Activated naive CD4-positive, alpha-beta T cell treated with anti-CD3 and anti-CD28 coated beads, Interleukin-2, amount 50 U/mL, for 72 hours (primary cell): ENCODE measurements at places on chromosomes 4 and X.

DNA sequence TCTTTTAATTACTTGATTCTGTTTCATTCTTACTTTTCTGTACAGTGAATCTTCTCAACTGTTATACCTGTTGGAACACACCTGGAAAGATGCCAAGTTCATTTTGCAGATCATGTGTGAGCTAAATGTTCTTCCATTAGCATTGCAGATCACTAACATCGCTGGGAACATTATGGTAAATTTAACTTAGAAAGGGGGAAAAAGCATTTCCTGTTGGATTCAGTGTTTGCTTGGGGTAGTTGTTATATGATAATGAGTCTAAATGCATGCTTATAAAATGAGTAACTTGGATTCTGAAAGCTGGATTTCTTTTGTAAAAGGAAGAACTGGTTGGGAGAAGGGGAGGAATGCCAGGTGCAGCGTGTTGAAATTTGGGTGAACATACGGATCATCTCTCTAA, 47.6 kb downstream of the POLA1 start:
- DNase-seq: no peak

DNA sequence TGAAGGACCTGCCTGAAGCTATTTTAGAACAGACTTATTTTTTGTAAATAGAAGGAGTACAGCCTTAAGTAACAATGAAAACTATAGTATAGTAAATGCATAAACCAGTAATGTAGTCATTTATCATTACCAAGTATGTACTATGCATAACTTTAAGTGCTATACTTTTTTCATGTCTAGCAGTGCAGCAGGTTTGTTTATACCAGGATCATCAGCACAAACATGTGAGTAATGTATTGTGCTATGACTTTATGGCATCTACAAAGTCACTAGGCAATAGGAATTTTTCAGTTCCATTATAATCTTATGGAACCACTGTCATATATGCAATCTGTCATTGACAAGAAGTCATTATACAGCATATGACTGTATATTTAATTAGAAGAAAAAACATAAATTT, 3.4 kb upstream of the ODAPH start:
- no peak for DNase-seq

GRCh38 chr4:90184560-90184959, 57.4 kb downstream of the CCSER1 start:
- DNase-seq: no peak

DNA sequence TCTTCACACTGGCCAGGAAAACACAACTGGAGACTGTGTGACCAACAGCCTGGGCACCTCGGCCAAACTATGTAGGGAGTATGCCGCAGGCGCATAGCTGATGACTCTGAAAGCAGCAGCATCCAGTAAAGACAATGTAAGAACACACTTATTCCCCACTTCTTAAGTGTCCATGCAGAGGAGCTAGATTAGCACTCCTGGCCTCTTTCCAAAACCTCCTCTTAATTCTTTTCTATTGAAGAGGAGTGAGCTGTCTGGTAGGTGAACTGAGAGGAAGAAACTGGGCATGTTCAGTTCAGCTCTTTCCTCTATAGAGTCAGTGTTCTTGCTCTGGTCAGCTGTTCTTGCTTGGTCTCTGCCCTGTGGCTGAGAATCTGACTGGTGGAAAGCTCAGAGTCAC, 21.1 kb downstream of the NMU start:
- no peak for DNase-seq

GRCh38 chr4:34412233-34412632, 1832.1 kb downstream of the ARAP2 start:
- DNase-seq: no peak

GRCh38 chr4:124035364-124036041, 638.9 kb downstream of the SPRY1 start:
- DNase-seq: no peak

DNA sequence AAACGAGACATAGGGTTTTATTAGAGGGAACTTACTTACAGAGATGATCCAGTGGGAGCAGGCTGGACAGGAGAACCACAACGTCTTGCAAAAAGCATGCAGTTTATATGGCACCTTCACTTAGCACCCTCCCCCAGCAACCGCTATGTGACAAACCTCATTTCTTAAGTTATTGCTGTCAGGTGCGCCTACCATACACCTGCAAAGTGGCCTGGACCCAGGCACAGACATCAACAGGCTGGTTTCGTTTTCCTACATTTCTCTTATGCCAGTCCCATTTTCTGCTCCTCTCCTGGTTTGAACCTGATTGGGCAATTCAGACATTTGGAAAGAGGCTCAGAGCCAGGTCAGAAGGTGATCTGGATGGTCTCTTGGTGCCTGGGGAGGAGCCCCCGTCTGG, 18.3 kb downstream of the RTL5 start:
- no peak for DNase-seq

DNA sequence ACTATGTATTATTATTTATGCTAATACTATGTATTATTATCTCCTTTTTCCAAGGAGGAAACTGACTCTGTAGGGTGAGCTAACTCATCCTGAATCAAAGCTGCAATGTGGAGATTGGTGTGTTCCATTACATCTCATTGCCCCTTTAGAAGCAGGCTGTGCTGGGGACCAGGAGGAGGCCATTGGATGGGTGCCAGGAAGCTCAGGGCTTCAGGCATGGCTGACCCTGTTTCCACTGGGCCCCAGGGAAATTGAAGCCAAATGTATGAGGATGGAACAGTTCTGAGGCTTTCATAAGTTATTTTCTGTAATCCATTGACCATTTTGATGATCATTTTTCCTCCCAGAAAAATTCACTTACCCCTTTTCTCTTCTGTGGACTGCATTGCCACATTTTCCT, 418.8 kb upstream of the ZFP42 start:
- DNase-seq: no peak

DNA sequence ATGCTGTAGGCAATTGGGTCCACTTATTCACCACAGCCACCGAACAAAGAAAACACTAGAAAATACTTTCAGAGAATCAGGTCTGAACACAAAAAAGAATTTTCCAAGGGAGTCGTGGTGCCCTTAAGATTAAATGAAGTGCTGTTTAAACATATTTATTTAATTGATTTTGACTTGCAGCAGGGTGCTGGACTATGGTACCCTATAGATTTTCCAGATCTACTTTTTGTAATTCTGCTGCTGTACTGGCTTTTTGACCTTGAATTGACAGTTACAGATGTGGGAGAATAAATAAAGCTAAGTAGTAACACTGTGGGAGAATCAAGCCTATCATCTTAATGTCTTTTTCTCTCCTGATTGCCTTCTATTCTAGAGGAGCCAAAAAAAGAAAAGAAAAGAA, 735.3 kb upstream of the FTHL17 start:
- DNase-seq: no peak

DNA sequence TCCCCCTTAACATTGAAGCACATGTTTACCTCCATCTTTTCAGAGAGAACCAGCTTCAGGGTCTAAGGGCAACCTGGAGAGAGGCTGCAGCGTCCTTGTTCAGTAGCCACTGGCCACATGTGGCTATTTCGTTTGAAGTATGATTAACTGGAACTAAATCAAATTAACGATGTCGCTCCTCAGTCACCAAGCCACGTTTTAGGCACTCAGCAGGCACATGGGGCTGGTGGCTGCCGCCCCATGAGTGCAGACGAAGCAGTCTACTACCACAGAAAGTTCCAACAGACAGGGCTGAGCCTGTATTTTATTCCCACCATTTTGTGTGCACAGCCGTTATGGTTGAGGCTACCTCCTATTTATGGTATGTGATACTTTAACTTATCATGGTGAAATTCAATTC, 99.4 kb downstream of the WFS1 start:
- DNase-seq: no peak
